Cerebellar nuclear complex (tissue), 1 donor: ENCODE measurements at places on chromosomes 3 and 15.

DNA sequence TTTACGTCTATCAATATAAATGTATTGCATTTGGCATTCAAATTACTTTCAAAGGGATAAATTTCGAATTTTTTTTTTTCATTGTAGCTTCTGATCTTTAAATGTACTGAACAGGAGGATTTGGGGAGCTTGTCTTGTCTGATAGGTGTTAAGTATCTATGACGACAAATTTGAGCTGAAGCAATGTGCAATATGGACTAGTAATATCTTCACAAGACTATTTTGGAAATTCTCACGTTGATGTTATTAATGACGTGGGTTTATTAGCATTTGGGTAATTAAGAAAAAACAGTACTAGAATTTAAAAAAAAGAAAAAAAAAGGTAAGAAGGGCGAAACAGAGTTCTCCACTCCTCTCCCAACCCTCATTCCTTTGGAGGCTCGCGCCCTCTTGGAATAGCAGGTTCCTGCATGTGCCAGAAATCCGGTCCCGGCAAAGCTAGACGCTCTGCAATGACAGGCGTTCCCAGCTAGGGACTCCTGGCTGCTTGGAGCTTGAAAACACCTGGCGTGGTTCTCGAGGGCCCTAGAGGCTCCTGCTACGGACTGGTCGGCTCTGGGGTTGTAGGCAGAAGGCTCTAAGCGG lies 648 bp upstream of the P2RY1 start:
- no peak for DNase-seq

DNA sequence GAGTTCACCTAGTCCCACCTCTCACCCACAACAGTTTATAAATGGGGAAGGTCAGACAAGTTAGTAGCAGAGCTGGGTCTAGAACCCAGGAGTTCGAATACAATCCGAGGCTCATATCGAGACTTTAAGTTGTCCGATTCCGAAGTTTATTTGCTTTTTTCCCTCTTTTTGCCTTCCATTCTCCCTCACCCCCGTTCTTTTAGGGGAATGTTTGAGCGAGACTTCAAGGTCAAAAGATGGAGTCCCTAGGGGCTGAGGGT lies 7.3 kb downstream of the BCL6 start:
- no peak for DNase-seq

DNA sequence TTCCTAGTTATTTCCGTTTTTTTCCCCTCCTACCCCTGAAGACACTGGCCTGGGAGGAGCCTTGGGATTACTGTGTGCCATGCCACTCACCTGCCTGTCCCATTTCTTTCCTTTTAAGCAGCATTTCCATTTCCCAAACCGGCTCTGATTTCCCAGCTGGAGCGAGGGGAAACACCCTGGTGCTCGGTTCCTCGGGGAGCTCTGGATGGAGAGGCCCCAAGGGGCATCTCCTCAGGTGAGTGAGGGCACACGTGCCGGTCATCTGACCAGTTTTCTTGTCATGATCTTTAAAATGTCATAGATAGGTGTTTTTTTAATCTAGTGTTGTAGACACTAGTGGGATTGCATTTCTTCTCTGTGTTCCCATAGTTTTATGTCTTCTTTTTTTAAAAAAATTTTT lies 2.7 kb downstream of the ZNF662 start:
- DNase-seq = no peak

GRCh38 chr3:136920904-136921611 lies 36.7 kb upstream of the IL20RB start:
- DNase-seq = no peak

- no peak for DNase-seq
Observed at GRCh38 chr3:72157748-72158638, 373.0 kb upstream of the PROK2 start.

- DNase-seq = no peak
Observed at GRCh38 chr15:79872358-79873017, 24.3 kb downstream of the MTHFS start.
